ENCODE measurements at places on chromosomes 6 and 20. TPM values are rescaled to one million over a fixed set of nuclear protein-coding genes. Genes with fewer than 3 reads are reported as not detected.

Gene BPIFA1
- not detected for total RNA-seq

Gene BFSP1
- total RNA-seq, result 12.0 TPM

Gene KIF25
- total RNA-seq, result 1.3 TPM

Gene TFAP2D
- total RNA-seq, result not detected

Gene DEFB123
- not detected for total RNA-seq

Gene OR2B6
- total RNA-seq, result not detected

Gene AVP
- total RNA-seq, result not detected

Gene ANKRD60
- not detected for total RNA-seq

Gene IRF4
- total RNA-seq, result 0.18 TPM

Gene TAGAP
- not detected for total RNA-seq

Gene CRISP2
- not detected for total RNA-seq

Gene EMILIN3
- 8.1 TPM for total RNA-seq

Gene LTV1
- 26.3 TPM for total RNA-seq

Gene TRERF1
- total RNA-seq, result 5.3 TPM

Gene NEDD9
- 1.7 TPM for total RNA-seq

Gene PSORS1C1
- total RNA-seq, result 0.47 TPM

Gene GTSF1L
- total RNA-seq, result not detected

Gene POPDC3
- total RNA-seq, result 6.4 TPM

Gene CDH26
- 2.7 TPM for total RNA-seq

Measured in endodermal cell (in vitro differentiated cells).